ENCODE measurements at places on chromosomes 7 and 10.
A peak's percentile ranks its signal among the peaks of the same experiment; 100 is the strongest.

DNA sequence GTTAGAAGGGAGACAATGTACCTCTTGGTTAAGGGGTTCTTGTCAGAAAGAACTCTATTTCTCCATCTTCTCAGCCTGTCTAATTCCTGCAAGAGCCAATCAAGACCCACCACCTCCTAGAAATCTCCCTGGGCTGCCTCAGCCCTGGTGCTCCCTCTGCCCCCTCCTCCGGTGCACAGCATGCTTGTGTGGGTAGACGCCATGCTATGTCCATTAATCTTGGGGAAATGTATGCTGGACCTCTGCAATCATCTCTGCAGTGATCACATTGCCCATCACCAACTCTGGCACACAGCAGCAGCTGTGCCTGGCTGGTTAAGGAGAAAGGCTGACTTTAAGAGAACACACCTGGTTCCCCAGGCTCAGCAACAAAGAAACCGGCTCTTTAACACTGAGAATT lies 37.3 kb downstream of the SH3PXD2A start:
- no peak for DNase-seq

- no peak for DNase-seq
Observed at GRCh38 chr10:70145166-70145665, 1.3 kb downstream of the TYSND1 start.

DNA sequence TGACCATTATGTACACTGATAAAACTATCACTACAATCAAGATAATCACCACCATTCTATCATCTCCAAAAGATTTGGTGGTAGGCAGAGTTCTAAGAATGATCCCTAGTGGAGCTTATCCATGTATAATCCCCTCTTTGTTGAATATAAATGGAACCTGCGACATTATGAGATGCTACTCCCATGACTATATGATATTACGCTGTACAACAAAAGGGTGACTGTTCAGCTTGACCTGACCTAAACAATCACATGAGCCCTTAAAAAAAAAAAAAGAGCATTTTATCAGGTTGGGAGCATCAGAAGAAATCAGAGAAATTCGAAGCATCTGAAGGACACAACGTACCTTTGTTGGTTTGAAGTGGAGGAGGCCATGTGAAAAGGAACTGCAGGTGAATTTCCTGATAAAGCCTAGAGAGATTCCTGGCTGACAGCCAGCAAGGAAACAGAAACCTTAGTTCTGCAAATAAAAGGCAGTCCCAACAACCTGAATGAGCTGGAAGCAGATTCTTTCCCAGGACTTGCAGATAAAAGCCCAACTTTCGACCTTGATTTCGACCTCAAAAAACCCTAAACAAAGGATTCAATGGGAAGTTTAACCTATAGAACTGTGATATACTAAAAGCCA lies 270.7 kb downstream of the ADRA2A start:
- no peak for DNase-seq

DNA sequence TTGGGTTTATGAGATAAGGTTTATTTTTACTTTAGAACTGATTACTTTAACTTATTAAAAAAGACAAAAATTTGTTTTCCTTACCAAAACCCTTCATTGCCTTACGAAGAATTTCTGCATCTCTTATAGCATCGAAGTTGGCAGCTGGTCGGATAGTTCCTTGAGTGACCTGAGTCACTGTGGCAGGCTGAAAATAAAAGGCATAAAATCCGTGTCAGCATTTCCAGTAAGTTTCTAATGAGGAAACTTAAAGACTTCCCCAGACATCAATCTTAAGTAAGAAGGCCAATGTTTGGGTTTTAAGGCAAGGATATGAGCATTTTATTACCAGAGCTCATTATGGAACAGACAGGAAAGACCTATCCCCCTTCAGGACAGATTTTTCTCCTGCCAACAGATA lies 25.6 kb downstream of the ANXA7 start:
- no peak for DNase-seq

GRCh38 chr7:103879411-103879810 lies 110.0 kb downstream of the RELN start:
- no peak for DNase-seq

DNA sequence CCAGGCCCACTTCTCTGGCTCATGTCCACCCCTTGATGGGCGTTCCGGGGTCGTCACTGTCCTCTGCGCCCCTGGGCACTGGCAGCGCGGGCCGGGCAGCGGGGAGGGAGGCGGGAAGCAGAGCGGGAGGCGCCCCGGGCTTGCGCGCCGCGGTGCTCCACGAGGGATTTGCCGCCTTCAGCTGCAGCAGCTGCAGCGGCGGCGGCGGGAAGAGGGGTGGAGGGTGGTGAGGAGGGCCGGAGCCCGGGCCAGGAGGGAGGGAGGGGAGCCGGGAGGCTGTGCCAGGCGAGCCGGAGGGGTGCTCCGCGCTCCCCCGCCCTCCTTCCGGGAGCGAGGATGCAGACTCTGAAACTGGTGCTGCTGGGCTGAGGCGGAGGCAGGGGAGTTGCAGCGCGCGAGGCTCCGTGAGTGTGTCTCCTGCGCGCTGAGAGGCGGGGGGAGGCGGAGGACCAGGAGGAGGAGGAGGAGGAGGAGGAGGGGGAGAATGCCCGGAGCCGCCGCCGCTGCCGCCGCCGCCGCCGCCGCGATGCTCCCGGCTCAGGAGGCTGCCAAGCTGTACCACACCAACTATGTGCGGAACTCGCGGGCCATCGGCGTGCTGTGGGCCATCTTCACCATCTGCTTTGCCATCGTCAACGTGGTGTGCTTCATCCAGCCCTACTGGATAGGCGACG lies at the start of gene LHFPL3:
Gene LHFPL3 (plus strand): TSS at position 308 of the 674 bp plus-strand sequence.
- DNase-seq, result peak; percentile 1

GRCh38 chr10:44192435-44192834 lies 192.5 kb downstream of the CXCL12 start:
- DNase-seq, result no peak

- no peak for DNase-seq
Observed at GRCh38 chr7:151346-152050, 40.9 kb upstream of the FAM20C start.

DNA sequence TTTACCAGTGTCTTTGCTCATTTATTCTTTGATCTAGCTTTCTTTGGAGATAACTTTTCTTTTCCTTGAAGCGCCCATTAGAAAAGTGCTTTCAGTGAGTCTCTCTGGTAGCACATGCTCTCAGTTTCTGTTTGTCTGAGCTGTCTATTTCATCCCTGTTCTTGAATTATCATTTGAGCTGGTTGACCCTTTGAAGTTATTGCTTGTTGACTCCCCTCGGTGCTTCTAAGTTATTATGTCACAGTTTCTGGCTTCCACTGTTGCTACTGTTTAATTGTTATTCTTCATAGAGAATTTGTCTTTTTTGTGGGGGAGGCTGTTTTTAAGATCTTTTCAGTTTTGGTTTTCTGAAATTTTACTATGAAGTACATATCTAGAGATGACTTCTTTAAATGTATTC lies 11.4 kb upstream of the PRF1 start:
- peak; percentile 15 for DNase-seq
